WTC11 (cell line): ENCODE measurements at places on chromosomes 11 and 22. TPM values are rescaled to one million over a fixed set of nuclear protein-coding genes. Genes with fewer than 3 reads are reported as not detected.

DNA sequence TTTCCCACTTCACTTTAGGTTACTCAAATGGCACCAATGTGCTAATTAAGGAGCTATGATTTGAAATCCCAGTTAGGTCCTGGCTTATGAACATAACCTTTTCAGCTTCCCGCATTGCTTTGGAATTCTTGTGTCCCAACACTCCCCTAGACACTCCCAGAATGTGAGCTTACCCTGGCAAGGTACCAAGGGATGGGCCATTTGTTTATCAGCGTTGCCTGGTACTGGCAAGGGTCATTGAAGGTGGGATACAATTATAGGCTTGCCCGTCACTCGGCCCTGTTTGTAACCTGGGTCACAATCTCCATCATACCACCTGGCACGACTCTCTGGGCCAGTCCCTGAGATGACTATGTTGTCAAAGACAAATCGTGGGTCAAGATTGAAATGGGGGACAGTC is 5.4 kb downstream of the CSRP3 start:
- no peak for DNase-seq

DNA sequence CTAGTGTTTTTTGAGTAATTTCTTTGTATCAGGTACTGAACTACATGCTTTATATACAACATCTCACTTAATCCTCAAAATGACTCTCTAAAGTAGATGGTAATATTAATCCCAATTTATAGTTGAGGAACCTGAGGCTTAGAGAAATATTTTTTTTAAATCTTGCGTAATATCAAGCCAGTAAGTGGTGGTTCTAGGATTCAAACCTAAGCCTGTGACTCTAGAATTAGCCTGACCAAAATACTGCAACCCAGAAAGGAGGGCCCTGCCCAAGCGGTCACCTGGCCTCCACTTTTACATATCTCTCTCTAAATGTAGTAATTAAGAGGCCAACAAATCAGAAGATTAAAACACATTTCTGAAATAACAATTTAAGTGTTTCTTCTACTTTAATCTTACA is 28.6 kb downstream of the SLC36A4 start:
- no peak for DNase-seq

DNA sequence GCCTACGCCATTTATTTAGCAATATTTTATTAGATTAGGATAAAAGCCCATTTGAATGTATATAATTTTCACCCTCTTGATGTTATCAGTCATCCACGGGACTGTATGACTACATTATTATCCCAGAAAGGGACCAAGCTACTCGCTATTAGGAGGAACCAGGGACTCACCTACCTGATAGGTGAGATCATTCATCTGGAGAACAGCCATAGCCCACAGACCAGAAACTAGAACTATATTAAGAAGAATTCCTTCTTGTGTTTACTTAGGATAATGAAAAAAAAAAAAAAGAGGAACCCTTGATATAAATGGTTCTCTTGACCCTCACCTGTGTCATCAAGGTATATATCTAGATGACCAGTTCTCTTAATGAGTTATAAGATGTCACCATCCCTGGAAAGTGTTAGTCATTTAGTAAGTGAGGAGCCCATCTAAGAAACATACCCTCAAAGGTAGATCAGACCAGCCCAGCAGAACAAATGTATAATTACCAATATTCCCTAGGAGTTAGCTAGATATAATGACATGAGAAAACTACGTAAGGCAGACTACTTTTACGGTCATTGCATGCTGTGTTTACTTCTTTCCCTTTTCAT is 8.0 kb downstream of the SIK3 start:
- no peak for DNase-seq

Gene PAMR1
- total RNA-seq, result 2.3 to 3.2 TPM (median 2.8 TPM) in 3 replicates

Gene TEX54
- total RNA-seq, result 0.44 TPM in 1 of 3 replicates, not detected in the others

DNA sequence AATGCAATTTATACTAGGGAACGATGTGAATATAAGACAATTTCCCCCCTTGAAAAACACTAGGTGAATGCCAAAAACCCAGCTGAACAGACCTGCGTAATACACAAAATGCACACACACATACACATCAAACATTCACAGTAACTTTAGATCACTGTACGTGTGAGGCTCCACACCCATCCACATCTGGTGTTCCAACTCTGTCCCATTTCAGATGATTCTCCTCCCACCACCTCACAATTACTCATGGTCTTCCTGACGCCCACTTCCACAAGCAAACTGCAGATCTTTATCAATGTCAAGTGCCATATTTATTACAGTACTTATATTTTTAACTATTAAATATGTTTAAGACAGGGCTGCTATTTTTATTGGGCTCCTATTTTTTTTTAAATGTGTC is 57.8 kb upstream of the TENM4 start:
- DNase-seq, result no peak

DNA sequence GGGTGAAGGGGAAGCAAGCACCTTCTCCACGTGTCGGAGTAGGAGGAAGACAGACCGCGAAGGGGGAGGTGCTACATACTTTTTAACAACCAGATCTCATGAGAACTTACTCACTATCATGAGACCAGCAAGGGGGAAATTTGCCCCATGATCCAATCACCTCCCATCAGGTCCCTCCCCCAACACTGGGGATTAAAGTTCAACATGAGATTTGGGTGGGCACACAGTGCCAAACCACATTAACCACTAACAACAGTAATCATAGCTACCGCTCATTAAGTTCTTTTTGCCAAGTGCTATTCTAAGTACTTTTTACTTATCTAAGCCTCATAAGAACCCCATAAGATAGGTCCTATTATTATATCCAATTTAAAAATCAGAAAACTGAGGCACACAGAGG is 450.5 kb upstream of the DDI1 start:
- DNase-seq, result no peak

GRCh38 chr11:122663764-122664163 is 8.2 kb downstream of the UBASH3B start:
- DNase-seq, result no peak

DNA sequence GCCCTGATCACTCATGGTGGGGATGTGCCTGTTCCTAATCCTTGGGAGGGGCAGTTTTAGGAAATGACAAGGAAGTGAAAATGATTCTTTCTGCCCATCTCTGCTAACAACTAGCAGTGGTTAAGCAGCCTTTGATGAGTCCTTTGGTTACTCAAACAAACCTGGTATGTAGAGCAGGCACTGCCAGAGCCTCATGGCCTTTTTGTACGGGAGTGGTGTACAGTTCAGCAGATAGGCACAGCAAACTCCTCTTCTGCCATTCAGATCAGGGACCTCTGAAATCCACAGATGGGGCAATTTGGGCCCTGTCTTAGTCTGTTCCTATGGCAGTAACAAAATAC is 66.2 kb downstream of the FZD4 start:
- no peak for DNase-seq

DNA sequence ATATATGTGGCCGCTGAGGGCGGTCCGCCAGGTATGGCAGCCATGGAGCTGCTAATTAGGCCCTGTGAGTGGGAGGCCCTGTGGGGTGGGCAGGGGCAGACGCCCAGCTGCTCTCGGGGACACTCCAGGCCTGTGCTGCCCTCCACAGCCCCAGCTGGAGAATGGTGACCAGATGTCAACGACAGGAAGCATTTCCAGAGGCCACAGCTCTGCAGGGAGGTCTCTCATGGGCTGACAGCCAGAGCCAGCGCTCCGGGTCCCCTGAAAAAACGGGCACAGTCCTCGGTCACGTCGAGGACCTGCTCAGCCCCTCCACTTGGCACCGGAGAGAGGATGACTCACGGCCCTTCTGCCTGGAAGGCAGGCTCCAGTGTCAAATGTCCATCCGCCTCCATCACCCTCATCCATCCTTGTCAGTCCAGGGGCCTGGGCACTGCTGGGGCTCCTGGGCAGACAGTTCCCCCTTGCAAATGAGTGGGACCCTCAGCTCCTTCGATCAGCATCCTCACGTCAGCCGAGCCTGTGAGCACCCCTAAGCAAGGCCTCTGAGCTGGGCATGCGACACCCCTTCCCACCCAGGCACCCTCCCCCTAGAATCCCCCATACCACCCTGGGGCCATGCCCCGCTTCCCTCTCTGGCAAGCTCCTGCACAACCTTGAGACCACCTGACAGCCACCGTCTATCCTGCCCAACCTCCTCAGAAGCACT is 1.9 kb downstream of the BID start:
- no peak for DNase-seq

DNA sequence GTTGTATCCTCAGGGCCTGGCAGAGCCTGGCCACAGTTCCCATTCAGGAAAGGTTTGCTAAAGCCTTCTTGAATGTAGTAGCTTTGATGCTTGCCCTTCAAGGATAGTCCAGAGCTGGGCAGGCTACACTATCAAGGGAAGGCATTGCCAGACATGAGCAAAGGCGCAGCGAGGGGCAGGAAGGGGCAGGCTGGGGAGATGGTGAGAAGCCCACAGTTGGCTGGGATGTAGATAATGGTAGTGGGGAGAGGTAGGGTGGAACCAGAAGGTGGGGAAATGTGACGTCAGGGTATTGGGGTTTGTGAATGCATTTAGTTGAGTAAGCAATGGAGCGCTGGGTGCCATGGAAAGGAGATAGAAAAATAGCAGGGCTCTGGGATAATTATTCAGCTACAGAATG is 28.6 kb downstream of the LRRC32 start:
- DNase-seq, result no peak

GRCh38 chr11:77725433-77725832 is 87.8 kb upstream of the CLNS1A start:
- no peak for DNase-seq

DNA sequence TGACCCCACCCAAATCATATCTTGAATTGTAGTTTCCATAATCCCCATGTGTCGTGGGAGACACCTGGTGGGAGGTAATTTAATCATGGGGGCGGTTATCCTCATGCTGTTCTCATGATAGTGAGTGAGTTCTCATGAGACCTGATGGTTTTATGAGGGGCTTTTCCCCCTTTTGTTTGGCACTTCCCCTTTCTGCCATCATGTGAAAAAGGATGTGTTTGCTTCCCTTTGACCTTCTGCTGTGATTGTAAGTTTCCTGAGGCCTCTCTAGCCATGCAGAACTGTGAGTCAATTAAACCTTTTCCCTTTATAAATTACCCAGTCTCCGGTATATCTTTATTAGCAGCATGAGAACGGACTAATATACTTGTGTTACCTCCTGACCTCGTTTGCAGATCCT is 156.6 kb upstream of the MTNR1B start:
- no peak for DNase-seq

- DNase-seq, result no peak
These were observed 13.7 kb downstream of the CLTCL1 start for GRCh38 chr22:19277785-19278184.
